GM12878 (cell line): ENCODE measurements at places on chromosomes 3 and 15. TPM values are rescaled to one million over a fixed set of nuclear protein-coding genes. Genes with fewer than 3 reads are reported as not detected.
A peak's percentile ranks its signal among the peaks of the same experiment; 100 is the strongest.

- H3K27me3 ChIP-seq = no peaks in the 10 kb centered on the region
- peak overlapping the region; percentile 95 for H3K27ac ChIP-seq
- peak overlapping the region; percentile 95 for H3K4me3 ChIP-seq
- peaks cover 12% of the 10 kb centered on the region; the same call in 1 of the 2 replicates for H3K4me1 ChIP-seq
These were observed 2.1 kb downstream of the CD47 start for GRCh38 chr3:108088697-108089096.

DNA sequence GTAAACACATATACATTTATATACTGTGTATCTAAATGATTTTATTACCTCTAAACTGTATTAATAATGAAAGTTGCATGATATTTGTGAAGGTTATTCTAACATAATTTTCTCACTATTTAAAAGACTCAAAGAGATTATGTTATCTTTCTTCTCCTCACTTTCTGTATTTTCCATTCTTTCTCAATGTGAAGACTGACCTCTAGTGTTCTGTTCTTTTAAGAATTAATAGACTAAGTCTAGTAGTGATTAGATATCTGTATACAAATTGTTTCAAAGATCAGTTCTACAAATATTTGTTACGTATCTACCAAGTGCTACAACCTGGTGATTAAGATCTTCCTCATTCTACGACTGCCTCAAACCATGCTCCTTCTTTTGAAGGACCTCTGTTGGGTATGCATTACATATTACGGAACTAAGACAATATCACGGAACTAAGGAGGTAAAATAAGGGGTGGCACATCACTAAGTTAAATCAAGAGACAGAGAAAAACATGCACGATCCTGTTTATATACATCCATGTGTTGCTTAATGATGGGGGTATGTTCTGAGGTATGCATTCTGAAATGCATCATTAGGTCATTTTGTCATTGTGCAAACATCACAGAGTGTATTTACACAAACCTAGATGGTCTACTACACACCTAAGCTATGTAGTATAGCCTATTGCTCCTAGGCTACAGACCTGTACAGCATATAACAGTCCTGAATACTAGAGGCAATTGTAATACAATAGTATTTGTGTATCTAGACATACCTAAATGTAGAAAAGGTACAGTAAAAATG lies 161.5 kb upstream of the KBTBD8 start:
- no peak overlapping the region for H3K4me3 ChIP-seq
- no peaks in the 10 kb centered on the region for H3K27me3 ChIP-seq
- DNase-seq = no peak
- no peaks in the 10 kb centered on the region for H3K4me1 ChIP-seq

DNA sequence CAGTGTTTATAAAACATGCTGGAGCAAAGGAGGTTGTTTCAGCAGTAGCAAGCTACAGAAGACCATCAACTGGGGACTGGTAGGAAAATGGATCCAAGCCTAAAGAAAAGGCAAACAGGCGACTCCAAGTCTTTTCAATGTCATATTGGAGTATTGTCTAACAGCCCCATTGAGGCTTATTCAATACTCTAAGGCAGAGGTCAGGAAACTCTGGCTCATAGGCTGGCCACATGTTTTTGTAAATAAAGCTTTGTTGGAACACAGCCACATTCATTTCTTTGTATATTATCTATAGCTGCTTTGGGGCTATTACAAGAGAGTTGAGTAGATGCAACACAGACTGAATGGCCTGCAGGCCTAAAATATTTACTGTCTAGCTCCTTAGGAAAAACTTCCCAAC lies 77.5 kb downstream of the RPL22L1 start:
- H3K27ac ChIP-seq = no peak overlapping the region
- H3K4me3 ChIP-seq = no peak overlapping the region
- H3K4me1 ChIP-seq = no peaks in the 10 kb centered on the region
- no peak for DNase-seq
- no peaks in the 10 kb centered on the region; the same call in 1 of the 2 replicates for H3K27me3 ChIP-seq
- no peaks in the 10 kb centered on the region for H3K36me3 ChIP-seq

GRCh38 chr3:86954747-86955146 lies 36.2 kb downstream of the VGLL3 start:
- no peaks in the 10 kb centered on the region for H3K36me3 ChIP-seq
- H3K27ac ChIP-seq = no peak overlapping the region
- H3K4me1 ChIP-seq = no peaks in the 10 kb centered on the region
- DNase-seq = no peak
- H3K4me3 ChIP-seq = no peak overlapping the region

DNA sequence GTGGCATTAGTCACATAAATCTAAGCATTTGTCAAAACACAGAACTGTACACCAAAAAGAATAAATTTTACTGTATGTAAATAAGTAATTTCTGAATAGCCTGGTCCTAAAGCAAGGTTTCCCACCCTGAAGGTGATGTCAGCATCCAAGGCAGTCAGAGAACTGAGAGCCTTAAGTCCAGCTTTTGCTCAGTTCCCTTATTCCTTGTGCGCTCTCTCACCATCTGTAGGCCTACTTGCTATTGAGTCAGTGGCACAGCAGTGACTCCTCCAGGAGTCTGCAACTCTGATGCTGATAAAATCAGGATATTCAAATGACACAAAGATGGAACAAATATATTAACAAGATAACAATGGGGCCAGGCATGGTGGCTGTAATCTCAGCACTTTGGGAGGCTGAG lies 22.3 kb downstream of the VPS39 start:
- no peak overlapping the region for H3K4me3 ChIP-seq
- peaks cover 10% of the 10 kb centered on the region for H3K4me1 ChIP-seq
- H3K36me3 ChIP-seq = peaks cover 36% of the 10 kb centered on the region
- DNase-seq = no peak
- no peak overlapping the region for H3K27ac ChIP-seq

- H3K36me3 ChIP-seq = no peaks in the 10 kb centered on the region
- H3K27ac ChIP-seq = no peak overlapping the region
- no peak for DNase-seq
- H3K4me1 ChIP-seq = no peaks in the 10 kb centered on the region
- no peaks in the 10 kb centered on the region for H3K27me3 ChIP-seq
These were observed 145.9 kb downstream of the DNAJB8 start for GRCh38 chr3:128320551-128321340.

- DNase-seq = no peak
- no peaks in the 10 kb centered on the region for H3K4me1 ChIP-seq
- H3K36me3 ChIP-seq = no peaks in the 10 kb centered on the region
- no peak overlapping the region for H3K27ac ChIP-seq
These were observed 43.2 kb upstream of the BOC start for GRCh38 chr3:113167825-113168801.

- H3K36me3 ChIP-seq = no peaks in the 10 kb centered on the region
- no peak overlapping the region for H3K27ac ChIP-seq
- H3K27me3 ChIP-seq = no peaks in the 10 kb centered on the region
- no peak overlapping the region for H3K4me3 ChIP-seq
- no peak for DNase-seq
These were observed 24.0 kb upstream of the C3orf70 start for GRCh38 chr3:185176750-185177359.

DNA sequence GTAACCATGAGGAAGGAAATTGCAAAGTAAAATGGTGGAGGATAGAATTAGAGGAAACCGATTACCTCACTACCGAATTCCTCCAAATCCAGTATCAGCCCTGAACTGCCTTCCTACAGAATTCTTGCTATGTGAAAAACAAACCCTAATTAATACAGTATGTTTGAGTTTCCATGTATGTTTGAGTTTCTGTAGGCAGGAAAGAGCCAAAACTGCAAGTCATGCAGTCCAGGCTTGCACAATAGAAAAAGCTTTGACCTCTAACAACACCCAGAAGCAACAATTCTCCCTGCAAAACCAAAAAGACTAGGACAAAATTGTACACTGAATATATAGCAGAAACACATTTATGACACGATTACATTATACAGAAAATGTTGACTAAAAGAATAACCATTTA lies 614.8 kb downstream of the DIPK2A start:
- DNase-seq = no peak
- no peaks in the 10 kb centered on the region for H3K4me1 ChIP-seq
- H3K27ac ChIP-seq = no peak overlapping the region
- H3K4me3 ChIP-seq = no peak overlapping the region

GRCh38 chr3:74442068-74442467 lies 172.4 kb downstream of the CNTN3 start:
- DNase-seq = no peak
- H3K27ac ChIP-seq = no peak overlapping the region
- no peak overlapping the region for H3K4me3 ChIP-seq
- no peaks in the 10 kb centered on the region for H3K4me1 ChIP-seq
- H3K27me3 ChIP-seq = no peaks in the 10 kb centered on the region
- no peaks in the 10 kb centered on the region for H3K36me3 ChIP-seq

DNA sequence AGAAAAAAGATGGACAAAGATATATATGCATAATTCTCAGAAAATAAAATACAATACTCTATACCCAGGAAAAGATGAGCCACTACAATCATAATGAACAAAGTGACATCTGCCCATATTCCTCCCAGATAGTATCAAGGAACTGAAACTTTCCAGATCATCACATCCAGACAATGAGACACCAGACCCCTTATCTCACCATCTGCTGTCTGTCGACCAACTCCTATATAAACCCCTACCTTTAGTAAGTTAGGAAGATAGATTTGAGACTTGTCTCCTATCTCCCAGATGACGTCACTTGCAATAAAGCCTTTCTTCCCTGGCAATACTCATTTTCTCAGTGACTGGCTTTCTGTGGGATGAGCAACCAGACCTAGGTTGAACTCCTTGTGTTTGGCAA lies 1071.6 kb downstream of the PLOD2 start:
- H3K4me3 ChIP-seq = no peak overlapping the region
- DNase-seq = no peak
- H3K27ac ChIP-seq = no peak overlapping the region
- H3K36me3 ChIP-seq = no peaks in the 10 kb centered on the region
- H3K27me3 ChIP-seq = no peaks in the 10 kb centered on the region

- no peaks in the 10 kb centered on the region for H3K27me3 ChIP-seq
- H3K4me1 ChIP-seq = no peaks in the 10 kb centered on the region
- H3K4me3 ChIP-seq = no peak overlapping the region
- no peak overlapping the region for H3K27ac ChIP-seq
- no peak for DNase-seq
- H3K36me3 ChIP-seq = no peaks in the 10 kb centered on the region
These were observed 17.1 kb downstream of the P2RY12 start for GRCh38 chr3:151367448-151367847.

GRCh38 chr3:178618197-178618596 lies 82.0 kb downstream of the KCNMB2 start:
- no peak for DNase-seq
- H3K27me3 ChIP-seq = no peaks in the 10 kb centered on the region
- H3K4me3 ChIP-seq = no peak overlapping the region
- no peak overlapping the region; the same call in 1 of the 2 replicates for H3K27ac ChIP-seq
- no peaks in the 10 kb centered on the region for H3K36me3 ChIP-seq

GRCh38 chr3:107841831-107842230 lies 249.0 kb downstream of the CD47 start:
- DNase-seq = no peak
- H3K4me3 ChIP-seq = no peak overlapping the region
- no peaks in the 10 kb centered on the region for H3K27me3 ChIP-seq
- H3K27ac ChIP-seq = no peak overlapping the region
- H3K36me3 ChIP-seq = no peaks in the 10 kb centered on the region

DNA sequence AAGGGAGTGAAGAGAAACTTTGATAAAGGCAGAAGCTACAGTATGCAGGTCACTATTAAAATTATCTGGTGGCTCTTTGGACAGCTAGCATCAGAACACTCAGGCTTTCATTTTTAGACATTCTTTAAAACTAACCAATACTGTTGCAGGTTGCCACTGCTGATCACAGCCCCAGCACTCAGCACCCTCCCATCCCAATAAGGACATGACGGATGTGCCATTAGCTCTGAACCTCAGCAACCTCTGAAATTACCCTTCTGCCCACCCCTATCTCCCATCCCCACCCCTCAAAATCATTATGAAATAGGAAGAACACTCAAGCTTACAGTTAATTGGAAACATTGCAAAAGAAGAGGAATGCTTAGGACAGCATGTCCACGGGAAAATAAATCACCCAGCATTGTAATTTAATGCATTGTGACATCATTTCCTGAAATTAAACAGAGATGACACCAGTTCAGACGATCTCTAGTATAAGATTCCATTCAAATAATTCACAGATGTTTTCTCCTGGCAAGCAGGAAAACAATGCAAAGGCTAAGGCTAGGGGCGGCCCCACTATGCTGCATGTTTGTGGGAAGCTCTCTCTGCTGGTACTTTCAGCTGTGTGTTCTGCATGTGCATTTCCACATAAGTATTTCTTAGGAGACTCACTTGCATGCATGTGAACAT lies 71.6 kb downstream of the MEIS2 start:
- 0 out of 2 replicates have a peak, but pooled peaks cover 4% of the 10 kb centered on the region for H3K4me1 ChIP-seq
- no peak overlapping the region for H3K27ac ChIP-seq
- DNase-seq = no peak

DNA sequence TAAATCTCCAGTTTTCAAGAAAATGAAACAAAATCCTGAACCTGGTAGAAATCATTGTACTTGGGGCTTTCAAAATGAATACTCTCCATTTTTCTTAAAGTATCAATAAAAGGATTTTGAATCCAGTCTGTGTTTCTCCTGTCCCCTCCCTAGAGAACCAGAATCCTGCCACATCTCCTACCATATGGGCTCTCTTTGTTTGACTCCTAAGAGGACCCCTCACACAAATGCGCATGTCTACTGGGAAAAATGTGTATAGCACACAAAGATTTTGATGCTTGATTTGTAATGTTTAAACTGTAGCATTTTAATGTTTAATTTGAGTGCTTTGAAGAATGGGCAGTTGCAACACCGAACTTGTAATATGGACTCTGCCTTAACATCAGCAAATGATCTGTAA lies 25.9 kb downstream of the LRRC3B start:
- H3K4me3 ChIP-seq = no peak overlapping the region
- H3K27ac ChIP-seq = no peak overlapping the region
- H3K27me3 ChIP-seq = no peaks in the 10 kb centered on the region
- no peak for DNase-seq

KNG1 gene
- 0.21 and 0.24 TPM in 2 replicates for total RNA-seq

CHL1 gene
- 1.9 and 2.2 TPM in 2 replicates for total RNA-seq

KLHL40 gene
- not detected in 2 replicates for total RNA-seq

CAMK2N2 gene
- total RNA-seq = 1.4 and 1.9 TPM in 2 replicates

ROPN1 gene
- not detected in 2 replicates for total RNA-seq

PP2D1 gene
- not detected in 2 replicates for total RNA-seq

PLAAT1 gene
- total RNA-seq = not detected in 2 replicates

GTPBP8 gene
- total RNA-seq = 10.8 and 14.0 TPM in 2 replicates

MDFIC2 gene
- not detected in 2 replicates for total RNA-seq
